ENCODE measurements at places on chromosomes 3 and 15. TPM values are rescaled to one million over a fixed set of nuclear protein-coding genes. Genes with fewer than 3 reads are reported as not detected.

Gene KNL1
- polyA plus RNA-seq: 9.8 TPM

- no peak for DNase-seq
- no peak overlapping the region for H3K27ac ChIP-seq
- peaks cover 6% of the 10 kb centered on the region for H3K4me1 ChIP-seq
- no peak overlapping the region for H3K4me3 ChIP-seq
Measured at GRCh38 chr3:62942764-62943163, 67.5 kb upstream of the CADPS start.

GRCh38 chr3:188309437-188310269 lies 155.7 kb downstream of the LPP start:
- H3K4me3 ChIP-seq: no peak overlapping the region
- DNase-seq: no peak
- no peaks in the 10 kb centered on the region for H3K4me1 ChIP-seq

DNA sequence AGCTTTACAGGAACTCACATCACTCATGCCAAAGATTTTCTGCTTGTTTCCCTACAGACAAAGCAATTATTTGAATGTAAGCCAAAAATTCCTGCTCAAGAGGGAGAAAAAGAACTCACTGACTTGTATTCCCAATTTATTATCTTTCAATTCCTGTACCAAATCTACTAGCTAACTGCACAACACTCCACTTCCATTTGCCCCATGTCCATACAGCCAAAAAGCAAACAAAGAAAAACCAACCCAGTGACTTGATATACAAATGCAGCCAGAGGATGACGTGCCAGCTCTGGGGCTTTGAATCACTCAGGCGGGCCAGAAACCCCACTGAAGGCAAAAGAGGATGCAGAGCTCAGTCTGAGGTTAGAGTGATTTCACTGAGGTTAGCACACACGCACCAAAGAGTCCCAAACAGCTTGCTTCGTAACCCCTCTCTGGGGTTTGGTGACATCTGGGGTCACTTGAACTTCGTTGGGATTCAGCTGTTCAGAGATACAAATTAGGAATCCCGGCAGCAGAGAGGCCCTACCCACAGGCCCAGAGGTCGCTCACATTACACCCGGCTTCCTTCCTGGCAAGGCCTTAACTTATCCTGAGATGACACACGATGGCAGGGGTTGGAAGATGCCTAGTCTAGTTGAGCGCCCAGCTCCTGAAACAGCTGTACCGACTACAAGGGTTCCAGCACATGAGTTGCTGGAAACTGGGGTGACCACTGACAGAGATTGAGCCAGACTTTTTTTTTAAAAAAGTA lies 1.6 kb downstream of the RFTN1 start:
- DNase-seq: no peak
- H3K4me1 ChIP-seq: peaks cover 2% of the 10 kb centered on the region
- H3K36me3 ChIP-seq: no peaks in the 10 kb centered on the region
- H3K27me3 ChIP-seq: peaks cover 38% of the 10 kb centered on the region
- H3K4me3 ChIP-seq: peak overlapping the region; percentile 65
- peak overlapping the region; percentile 64 for H3K27ac ChIP-seq

- no peaks in the 10 kb centered on the region for H3K4me1 ChIP-seq
- no peak overlapping the region for H3K4me3 ChIP-seq
- no peaks in the 10 kb centered on the region for H3K27me3 ChIP-seq
- no peak overlapping the region for H3K27ac ChIP-seq
Measured at GRCh38 chr3:115986555-115987207, 363.4 kb downstream of the GAP43 start.

All from large intestine (tissue), 12 donors.